ENCODE measurements at places on chromosomes 11 and 22.

GRCh38 chr11:123273616-123274015, 78.6 kb upstream of the CLMP start:
- no peak for DNase-seq

DNA sequence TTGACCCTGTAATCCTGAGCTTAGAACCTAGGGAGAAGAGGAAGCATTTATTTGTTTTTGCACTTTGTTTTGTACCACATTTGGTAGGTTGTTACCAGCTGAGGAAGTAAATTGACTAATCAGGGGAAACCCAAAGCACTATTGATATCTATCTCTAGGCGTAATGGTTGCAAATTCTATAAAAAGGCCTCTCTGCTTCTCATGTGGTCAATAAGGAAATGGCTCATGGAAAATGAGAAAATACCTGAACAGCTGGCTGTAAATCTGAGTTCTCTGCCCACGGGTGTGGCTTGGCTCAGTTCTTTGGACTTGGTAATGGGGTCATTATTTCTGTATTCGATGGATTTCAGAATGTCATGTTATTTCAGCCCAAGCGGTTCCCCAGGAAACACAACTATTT, 42.4 kb downstream of the BARX2 start:
- DNase-seq = no peak

DNA sequence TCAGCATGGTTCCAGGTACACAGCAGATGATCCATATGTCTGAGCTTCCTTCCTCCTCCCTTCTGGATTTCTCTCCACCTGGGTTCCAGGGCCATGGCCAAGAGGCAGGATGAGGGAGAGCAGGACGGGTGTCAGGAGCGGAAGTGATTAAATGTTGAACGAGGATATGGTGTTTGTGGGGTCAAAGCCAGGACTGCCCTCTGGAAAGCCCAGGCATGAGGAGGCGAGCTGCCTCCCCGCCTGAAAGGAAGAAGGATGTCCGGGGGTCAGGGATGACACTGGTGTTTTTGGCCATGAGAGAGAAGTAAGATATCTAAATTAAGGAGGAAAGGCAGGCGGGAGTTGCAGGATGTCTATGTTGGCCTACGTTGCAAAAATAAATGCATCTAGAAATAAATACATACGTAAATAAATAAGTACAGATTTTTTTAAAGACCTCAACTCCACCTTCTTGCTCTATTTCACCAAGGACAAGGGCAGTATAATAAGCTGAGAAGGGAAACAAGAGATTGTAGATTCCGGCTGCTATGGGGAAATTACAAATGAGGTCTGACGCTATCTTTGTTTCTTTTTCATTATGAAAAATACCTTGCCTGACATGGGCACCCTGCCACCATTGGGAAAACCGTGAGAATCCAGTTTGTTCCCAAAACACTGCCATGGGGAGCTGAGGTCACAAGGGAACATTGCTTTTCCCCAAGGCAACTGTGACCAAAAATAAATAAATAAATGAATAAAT, 27.6 kb upstream of the LIPT2 start:
- DNase-seq = no peak

DNA sequence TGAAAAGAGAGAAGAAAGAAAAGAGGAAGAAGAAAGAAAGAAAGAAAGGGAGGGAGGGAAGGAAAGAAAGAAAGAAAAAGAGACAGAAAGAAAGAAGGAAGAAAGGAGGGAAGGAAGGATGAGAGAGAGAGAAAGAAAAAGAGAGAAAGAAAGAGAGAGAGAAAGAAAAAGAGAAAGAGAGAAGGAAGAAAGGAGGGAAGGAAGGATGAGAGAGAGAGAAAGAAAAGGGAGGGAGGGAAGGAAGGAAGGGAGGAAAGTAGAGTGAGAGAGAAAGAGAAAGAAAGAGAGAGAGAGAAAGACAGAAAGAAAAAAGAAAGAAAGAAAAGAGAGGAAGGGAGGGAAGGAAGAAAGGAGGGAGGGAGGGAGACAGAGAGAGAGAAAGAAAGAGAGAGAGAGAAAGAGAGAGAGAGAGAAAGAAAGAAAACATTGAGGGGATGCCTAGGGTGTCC, 11.5 kb upstream of the RAC2 start:
- no peak for DNase-seq

- DNase-seq = no peak
Measured at GRCh38 chr11:31262761-31263160, 106.8 kb downstream of the DCDC1 start.

GRCh38 chr11:126350836-126351235, 4.7 kb upstream of the ST3GAL4 start:
- no peak for DNase-seq

DNA sequence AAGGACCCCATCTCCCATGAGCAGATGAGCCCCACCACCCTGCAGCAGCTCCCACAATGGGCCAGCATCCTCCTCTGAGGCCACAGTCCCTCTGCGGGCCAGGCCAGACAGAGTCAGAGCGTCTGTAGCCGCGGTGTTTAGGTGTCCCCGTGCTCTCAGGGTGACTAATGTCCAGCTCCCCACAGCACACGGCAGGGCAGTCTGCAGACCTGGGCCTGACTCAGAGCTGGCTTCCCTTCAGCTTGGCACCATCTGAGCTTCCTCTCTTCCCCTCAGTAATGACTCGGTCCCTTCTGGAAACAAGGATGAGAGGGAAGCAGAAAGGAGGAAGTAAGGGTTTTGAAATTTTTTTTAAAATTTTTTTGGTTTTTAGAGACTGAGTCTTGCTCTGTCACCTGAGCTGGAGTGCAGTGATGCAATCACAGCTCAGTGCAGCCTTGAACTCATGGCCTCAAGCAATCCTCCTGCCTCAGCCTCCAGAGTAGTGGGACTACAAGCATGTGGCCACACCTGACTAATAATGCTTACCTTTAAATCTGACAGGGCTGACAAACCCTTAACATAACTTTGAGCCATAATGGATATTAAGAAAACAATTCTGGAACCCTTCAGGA, 28.5 kb downstream of the LRRC74B start:
- DNase-seq = no peak

GRCh38 chr11:24391167-24391566, 105.7 kb upstream of the LUZP2 start:
- DNase-seq = no peak

DNA sequence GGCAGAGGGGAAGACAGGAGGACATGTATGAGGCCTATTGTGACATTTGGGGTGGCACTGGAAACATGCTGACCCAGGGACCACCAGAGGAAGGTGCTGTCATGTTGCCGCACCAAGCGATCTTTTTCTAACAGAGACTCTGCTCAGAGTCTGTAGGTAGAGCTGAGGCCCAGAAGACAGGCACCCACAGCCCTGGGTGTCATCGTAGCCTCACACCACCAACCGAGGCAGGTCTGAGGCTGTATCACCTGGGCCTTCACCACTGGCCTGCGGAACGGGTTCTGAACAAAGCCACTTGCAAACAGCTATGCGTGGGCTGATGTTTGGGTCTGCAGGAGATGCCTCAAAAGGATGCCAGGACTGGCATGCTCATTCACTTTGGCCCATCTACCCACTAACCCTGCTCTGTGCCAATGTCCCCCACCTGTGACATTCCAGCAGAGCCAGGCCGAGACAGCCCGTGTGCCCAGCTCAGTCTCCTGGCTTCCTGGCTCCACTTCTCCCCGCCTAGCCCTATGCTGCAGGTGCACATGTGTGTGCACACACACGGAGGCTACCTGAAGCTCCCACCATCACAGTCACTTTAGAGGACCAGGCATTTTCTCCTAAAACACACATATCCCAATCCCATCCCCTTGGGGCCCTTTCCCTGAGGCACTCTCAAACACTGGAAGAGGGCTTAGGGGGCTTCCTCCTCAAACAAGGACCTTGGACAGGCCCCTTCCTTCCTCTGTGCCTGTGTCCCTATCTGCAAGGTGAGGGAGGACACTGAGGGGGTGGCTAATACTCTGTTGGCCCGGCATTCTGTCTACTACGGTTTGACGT, 3.6 kb downstream of the TRIM29 start:
- no peak for DNase-seq

GRCh38 chr22:23893945-23894709, at the start of gene MIF:
Gene MIF (plus strand): TSS chr22:23894383. CDS start chr22:23894475, 92 bp downstream.
- peak; percentile 98 for DNase-seq

DNA sequence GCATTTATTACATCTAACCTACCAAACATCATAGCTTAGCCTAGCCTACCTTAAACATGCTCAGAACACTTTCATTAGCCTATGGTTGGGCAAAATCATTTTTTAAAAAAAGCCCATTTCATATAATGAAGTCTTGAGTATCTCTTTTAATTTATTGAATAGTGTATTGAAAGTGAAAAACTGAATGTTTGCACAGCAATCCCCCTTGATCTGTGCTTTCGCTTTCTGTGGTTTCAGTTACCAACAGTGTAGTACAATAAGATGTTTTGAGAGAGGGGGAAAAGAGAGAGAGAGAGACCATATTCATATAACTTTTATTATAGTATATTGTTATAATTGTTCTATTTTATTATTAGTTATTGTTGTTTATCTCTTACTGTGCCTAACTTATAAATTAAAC, 8.4 kb upstream of the MAP6 start:
- no peak for DNase-seq

DNA sequence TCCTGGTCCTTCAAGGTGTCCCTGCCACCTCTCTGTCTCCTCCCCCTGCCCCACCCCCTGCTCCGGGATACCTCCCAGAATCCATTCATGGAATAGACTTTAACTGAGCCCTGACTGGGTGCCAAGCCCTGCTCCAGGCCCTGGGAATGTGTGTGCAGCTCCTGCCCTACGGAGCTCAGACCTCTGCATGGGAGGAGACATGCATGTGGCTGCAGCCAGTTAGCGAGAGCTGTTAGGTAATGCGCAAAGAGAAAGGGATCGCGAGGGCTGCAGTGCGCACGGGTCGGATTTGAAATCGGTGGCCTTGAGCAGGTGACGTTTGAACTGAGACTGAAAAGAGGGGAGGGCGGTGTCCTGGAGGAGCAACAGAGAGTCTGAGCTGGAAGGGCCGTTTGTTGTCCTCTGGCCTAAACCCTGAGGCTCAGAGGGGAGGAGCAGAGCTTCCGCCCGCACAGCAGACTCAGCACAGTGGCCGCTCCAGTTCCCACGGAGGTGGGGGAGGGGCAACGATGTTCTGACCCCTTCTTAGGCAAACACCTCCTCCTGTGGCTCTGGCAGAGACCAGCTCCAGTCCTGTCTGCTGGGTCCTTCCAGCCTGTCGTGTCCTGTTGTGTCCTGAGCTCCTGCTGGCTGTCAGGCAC, 19.8 kb upstream of the LRRC10B start:
- DNase-seq = no peak

- no peak for DNase-seq
Measured at GRCh38 chr11:78788533-78788932, 213.9 kb upstream of the NARS2 start.

- no peak for DNase-seq
Measured at GRCh38 chr22:28874061-28874460, 9.3 kb upstream of the ZNRF3 start.

DNA sequence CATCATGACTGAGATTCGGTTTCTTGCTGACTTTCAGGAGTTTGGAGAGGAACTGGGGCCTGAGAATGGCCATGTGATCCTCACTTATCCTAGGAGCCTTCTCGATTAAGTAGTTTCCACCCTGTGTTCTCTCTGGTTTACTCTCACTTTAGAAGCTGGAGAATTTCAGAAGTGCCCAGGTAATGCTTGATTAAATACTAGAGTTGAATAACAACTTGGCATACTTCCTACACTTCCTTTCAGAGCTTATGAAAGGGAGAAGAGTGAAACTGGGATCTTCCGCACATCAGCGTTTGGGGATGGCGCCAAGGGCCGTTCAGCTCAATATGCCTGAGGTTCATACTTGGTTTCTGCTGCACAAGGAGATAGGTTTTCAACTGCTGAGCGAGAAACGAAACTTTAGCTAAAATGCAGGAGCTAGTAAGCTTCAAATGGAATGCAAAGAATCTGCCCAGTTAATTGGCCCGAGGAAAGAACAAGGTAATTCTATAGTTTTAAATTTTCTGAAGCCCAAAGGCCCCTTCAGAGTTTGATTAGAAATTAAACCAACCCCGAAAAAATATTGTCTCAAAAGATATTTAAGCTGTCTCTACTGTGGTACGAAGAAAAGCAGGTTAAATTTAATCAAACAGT, 823 bp upstream of the MUC15 start:
- DNase-seq = no peak

DNA sequence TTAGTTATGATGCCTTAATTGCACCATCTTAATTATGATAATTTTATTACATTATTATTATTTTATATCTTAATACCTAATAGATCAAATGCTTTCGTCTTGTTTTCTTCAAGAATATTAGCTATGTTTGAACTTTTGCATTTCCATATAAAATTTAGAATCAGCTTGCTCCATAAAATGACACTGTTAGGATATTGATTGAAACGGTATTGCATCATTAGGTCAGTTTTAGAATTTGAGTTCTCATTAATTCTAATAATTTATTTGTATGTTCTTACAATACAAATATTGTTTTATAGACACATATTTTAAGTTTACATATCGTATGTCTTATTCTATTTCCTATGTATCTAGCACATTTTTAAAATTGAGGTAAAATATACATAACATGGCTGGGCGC, 6.7 kb downstream of the CFAP68 start:
- DNase-seq = no peak

- no peak for DNase-seq
Measured at GRCh38 chr11:12829131-12829530, 154.9 kb downstream of the TEAD1 start.

- no peak for DNase-seq
Measured at GRCh38 chr11:20544603-20545237, 54.7 kb upstream of the SLC6A5 start.

GRCh38 chr22:44895296-44896055, 114.3 kb downstream of the PHF21B start:
- no peak for DNase-seq

GRCh38 chr22:23061471-23062280, 8.6 kb upstream of the GNAZ start:
- no peak for DNase-seq

- DNase-seq = no peak
Measured at GRCh38 chr11:116263019-116263418, 509.8 kb downstream of the BUD13 start.

GRCh38 chr11:125959931-125960330, 14.1 kb downstream of the VSIG10L2 start:
- no peak for DNase-seq

DNA sequence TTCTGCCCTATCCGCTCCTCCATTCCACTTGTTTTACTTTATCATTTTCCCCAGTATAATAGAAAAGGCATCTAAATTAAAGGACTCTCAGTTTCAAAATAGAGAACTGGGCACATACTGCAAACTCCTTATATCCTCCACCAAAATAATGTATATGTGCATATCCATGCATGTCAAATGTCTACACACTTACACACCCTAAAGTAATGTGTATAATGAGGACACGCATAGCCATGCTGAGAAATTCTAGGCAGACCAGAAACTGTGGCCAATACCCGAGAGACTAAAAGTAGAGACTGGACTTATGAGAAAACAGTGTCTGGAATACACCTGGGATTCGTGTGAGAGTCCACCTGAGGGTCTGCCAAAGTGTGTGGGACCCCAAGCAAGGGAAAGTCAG, 183.5 kb downstream of the CWF19L2 start:
- DNase-seq = no peak

Data from NAMALWA (cell line).